ENCODE measurements at places on chromosomes 11 and 22.

DNA sequence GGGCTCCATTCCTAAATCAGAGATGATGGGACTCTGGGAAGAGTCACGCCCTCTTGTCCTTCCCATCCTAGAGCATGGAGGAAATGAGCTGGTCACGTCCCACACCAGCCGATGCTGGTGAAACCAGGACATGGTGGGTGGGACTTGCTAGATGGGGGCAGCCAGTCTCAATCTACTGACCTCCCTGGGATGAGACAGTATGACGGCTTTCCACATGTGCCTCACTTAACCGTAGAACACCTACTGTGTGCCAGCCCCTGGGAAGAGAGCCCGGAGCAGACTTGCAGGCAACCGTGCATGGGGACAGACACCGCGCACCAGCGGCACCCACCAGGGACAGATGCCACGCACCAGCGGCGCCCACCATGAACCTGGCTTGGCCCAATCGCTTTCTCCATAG, 3.8 kb downstream of the OSBPL5 start:
- no peak for DNase-seq

DNA sequence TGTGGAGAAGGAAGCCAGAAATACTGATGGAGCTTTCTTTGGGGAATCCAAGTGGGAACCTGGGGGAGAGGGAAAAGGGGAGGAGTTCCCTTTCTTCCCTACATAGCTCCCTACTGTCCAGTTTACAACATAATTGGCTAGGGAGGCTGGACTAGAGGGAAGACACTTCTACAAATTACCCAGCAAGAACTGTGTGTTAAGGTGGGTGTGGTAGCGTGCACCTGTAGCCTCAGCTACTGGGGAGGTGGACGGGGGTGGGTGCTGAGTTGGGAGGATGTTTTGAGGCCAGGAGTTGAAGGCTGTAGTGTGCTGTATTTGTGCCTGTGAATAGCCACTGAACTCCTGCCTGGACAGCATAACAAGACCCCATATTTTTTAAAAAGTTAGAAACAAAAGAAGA, 74.0 kb downstream of the NAV2 start:
- DNase-seq = no peak

DNA sequence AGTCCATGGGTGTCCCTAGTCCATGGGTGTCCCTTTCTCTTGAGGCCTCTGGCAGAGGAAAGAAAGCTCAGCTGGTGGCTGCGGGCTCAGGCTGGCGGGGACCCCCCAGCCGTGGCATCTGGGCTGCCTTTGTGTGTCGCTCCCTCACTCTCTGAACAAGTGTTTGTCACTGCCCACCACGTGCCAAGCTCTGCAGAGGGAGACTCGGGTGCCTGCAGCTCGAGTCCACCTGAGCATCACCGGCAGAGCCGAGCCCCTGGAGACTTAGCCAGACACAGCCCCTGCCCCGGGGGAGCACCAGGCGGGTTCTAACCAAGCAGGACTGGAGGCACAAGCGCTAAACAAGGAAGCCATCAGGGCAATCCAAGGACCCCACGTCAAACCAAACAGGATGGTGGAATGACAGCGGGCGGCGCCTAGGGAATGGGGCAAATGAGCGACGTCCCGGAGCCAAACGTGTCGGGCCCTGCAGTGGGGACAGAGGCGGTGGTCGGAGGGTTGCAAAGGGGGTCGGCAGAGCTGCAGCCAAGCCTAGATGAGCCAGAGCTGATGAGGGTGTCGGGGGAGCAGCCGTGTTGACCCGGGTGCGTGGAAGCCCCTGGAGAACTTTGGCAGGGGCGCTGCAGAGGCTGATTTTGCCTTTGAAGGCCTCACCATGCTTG, 2.1 kb upstream of the GRAMD4 start:
- no peak for DNase-seq

GRCh38 chr11:56089697-56090096, 3.4 kb upstream of the OR8I2 start:
- DNase-seq = no peak

DNA sequence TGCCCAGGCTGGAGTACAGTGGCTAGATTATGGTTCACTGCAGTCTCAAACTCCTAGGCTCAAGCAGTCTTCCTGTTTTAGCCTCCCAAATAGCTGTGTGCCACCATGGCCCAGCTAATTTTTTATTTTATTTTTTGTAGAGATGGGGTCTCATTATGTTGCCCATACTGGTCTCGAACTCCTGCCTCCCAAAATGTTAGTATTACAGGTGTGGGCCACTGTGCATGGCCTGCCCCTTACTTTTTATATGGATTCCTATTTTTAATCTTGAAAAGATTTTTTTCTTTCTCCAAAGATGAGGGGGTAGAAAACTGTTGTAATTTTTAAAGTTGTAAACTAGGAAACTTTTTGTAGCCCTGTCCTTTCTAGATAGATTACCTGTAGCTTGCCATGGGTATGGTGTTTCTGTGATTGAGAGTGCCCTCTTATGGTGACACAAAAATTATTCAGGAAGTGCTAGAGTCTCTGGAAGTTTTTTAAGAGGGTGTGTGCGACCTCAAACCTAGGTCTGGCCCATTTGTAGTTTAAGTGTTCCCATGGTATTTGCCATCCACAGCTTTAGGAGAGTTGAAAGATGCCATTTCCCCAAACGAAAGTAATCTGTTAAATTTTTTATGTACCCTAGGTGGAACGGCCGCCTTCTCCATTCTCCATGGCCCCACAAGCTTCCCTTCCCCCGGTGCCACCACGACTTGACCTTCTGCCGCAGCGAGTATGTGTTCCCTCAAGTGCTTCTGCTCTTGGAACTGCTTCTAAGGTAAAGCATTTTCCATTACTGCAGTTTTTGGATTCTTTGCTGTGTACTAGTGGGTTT, 32.4 kb downstream of the MCAM start:
- DNase-seq = no peak
